ENCODE measurements at places on chromosomes 13 and 19.

- no peak for DNase-seq
These were observed 543.3 kb upstream of the SPRY2 start for GRCh38 chr13:80884056-80884785.

DNA sequence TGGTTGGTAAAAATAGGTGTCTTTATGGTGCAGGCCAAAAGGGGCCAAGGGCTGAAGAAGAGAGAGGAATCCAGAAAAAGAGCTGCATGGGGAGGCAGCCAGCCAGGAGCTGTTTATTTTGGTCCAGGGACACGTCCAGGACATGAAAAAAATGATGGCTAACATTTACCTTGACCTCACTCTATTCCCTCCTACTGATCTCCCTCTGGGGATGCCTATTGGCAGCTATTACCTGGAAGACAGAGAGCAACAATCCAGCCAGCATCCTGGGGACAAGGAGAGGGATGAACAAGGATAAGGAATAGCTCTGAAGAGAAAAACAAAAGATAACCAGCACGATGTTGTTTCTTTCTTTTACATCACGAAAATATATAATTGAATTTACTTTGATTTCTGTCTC lies 1599.6 kb downstream of the SLITRK5 start:
- DNase-seq: no peak

DNA sequence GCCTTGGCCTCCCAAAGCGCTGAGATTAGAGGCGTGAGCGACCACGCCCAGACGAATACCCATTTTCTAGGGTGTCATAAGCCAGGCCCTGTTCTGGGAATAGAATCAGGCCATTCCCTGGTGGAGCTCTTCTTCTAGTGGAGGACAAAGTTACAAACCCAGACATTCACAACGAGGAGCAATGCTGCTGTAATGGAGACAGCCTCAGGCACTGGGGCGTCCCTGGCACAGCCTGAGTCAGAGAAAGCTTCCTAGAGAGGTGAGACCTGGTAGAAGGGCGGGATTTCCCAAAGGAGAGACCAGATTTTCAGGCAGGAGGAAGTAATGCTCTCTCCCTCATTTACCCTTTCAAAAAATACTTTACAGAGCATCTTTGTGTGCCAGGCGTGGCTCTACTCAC lies 12.7 kb downstream of the PRKCG start:
- DNase-seq: no peak

- DNase-seq: peak; percentile 12
These were observed 5.4 kb downstream of the LINGO3 start for GRCh38 chr19:2302319-2303210.

DNA sequence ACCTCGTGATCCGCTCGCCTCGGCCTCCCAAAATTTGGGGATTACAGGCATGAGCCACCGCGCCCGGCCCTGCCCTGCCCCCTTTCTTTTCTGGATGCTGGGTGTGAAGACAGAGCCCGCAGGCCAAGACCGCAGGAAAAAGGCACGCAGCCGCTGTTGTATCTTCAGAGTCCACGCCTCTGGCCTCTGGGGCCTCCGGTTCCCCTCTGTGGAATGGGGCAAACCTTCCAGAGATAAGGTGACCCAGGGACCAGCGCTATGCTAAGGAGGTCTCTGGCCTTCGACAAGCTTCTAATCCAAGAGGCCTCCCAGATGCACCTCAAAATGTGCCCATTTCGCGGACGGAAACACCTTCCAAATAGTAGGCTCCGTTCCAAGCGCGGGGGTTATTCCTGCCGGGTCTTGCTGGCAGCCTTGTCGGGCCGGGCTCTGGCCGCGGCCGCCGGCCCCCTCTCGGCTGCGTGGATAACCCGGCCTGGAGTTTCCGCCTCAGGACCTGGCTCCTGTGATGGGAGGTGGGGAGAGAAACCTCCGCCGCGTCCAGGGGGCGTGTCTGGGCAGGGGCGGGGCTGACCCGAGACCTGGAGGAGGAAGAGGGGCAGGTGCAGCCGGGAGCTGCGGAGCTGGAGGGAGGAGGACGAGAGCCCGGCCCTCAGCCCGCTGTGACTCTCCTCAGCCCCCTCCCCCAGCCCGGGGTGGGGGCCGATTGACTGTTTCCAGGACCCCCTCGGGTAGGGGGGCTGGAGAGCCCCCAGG lies 13.1 kb downstream of the TJP3 start:
- DNase-seq: no peak

GRCh38 chr19:14544047-14544446 lies 14.7 kb downstream of the TECR start:
- DNase-seq: no peak

DNA sequence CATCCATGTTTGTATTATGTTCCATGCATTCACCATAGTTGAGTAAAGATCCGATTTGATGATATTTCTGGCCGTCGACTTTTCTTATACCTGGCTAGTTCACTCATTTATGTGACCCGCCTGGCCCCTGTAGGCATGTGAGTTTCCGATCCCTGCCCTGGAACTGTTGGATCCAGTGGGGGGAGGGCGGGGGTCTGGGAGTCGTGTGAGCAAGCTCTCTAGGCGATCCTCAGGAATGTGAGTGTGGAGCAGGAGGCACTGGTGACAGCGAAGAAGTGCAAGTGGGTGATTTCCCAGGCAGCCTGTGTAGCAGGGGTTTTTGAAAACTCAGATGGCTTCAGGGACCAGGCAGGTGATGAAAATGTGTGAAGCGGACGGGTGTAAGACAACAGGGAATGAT lies 10.6 kb upstream of the PTOV1 start:
- no peak for DNase-seq

DNA sequence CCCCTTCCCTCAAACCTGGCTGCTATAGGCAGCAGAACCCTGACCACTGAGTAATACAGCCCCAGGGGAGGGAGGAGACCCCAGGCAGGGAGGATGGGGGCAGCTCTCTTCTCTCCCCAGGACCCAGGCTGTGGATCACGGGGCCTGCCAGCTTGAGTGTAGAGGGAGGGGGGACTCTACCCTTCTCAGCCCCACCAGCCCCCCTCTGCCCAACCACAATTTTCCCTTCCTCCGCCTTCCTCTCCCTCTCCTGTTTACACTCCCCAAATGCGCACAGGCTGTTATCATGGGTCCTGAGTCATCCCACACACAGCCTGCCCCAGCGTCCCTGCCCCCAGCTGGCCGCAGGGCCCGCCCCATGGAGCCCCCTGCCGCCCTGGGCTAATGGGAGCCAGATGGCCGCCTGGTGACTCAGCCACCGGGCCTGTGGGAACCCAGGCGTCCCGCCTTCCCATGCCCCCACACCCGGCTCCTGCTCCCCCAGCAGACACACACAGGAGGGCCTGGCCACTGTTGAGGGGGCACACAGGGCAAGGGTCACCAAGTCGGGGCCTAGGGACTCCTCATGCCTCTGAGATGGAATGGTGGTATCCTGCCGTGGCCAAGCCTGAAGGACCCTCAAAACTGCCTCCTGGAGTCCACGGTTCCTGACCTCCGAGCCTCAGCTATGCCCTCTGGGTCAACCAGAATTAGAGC lies 13.6 kb downstream of the CCDC97 start:
- DNase-seq: no peak

Data from nucleus accumbens (tissue), 56 donors.